ENCODE measurements at places on chromosomes 6 and 20.

DNA sequence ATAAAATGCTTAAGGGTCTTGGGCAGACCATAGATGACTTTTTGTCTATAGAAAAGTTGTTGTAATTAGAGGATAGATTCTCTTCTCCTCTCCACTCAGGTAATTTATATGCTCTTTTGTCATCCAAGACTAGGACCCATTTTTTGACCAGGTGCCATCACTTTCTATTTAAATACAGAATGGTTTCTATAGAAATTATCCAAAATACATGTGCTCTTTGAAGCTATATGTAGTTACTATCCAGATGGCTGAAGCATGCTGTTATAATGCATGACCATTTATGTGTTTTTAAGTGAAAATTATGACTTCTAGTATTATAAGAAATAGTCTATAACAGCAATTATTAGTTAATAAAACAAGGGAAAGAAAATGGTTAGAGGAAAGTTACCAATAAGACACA lies 3.0 kb upstream of the MLIP start:
- DNase-seq = no peak

DNA sequence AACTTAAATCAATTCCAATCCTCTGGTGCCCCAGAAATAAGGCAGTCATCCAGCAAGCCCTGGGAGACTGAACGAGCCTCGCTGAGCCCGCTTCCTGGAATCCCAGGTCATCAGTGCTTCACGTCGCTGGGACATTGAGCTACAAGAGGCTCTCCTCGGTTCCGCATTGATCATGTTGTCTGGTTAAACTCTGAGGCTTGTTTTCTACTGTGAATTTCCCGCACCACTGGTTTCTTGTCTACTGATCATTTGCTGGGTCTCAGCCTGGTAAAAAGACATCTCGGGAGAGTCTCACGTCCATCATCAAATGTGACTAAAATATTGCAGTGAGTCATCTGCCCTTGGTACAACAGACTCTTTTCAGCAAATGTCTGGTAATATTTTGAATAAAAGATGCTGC lies 569.2 kb downstream of the QKI start:
- no peak for DNase-seq

DNA sequence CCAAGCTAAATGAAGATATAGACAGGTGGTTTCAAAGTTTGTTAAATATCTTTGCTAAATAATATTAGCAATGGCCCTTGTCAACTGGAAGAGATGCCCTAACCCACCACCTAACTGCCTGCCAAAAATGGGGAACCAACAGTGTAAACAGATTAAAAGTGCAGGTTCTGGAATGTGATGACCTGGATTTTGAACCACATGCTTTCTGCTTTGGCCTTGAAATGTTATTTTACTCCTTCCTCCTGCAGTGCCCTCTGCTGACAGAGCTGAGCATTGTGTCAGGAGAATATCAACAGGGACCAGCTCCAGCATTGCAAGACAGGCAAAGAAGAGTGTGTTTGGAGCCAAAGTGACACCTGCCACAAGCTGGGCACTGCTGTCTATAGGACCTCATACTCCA lies 226.6 kb downstream of the MYLK4 start:
- DNase-seq = no peak

DNA sequence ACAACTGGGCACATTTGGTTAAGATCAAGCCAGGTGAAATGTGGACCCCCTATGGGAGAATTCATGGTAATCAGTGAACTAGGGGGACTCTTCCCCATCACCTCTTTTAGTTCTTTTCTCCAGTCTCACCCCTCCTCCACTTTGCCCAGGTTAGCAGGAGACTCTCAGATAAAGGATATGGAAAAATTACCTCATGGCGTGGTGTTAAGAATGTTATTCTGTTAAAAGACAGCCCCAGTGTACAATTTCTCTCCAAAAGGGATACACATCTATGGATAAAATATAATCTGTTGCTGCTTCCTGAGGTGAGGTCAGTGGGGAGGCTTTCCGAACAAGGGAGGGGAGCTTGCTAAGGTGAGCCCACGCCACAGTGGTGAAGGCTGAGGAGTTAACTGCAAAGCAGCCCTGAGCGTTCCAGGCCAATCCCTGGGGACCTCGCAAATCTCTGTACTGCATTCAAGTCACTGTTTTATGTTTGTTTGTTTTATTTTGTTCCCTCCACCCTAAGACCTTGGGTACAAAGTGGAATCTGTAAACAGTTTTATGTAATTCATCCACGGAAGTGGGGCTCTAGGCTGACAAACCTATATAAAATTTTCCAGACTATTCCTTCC lies 52.0 kb downstream of the ADGRF1 start:
- DNase-seq = no peak

DNA sequence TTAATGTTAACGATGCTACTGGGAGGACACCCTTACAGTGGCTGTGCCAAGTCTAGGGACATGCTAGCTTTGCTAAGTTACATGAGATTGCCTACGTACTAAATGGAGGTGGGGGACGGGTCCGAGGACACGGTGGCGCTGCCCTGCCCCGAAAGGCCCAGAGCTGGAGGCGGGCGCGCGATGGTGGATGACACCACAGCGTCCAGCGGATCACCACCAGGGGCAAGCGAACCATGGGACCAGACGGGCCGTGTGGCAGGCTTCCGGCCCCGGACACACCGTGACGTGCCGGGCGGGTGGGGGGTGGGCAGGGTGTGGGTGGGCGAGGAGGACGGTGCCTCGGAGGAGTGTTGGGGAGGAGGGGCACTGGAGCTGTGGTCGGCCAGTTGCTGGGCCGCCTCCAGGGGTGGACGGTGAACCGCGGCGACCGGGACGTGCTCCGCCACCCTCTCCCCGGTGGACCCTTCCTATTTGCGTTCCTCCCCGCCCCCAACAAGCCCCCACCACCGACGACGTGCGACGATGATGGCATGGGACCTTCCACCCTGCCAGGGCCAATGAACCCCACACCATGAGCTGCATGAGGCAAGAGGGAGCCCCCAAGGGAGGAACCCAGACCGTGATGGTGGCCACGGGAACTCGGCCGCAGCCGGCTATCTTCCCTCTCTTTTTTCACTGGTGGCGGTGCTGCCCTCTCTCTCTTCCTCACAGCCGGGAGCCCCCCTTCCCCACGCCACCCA lies 773.3 kb upstream of the DEFB115 start:
- no peak for DNase-seq

- DNase-seq = no peak
Observed at GRCh38 chr6:54248994-54249393, 59.2 kb upstream of the TINAG start.

DNA sequence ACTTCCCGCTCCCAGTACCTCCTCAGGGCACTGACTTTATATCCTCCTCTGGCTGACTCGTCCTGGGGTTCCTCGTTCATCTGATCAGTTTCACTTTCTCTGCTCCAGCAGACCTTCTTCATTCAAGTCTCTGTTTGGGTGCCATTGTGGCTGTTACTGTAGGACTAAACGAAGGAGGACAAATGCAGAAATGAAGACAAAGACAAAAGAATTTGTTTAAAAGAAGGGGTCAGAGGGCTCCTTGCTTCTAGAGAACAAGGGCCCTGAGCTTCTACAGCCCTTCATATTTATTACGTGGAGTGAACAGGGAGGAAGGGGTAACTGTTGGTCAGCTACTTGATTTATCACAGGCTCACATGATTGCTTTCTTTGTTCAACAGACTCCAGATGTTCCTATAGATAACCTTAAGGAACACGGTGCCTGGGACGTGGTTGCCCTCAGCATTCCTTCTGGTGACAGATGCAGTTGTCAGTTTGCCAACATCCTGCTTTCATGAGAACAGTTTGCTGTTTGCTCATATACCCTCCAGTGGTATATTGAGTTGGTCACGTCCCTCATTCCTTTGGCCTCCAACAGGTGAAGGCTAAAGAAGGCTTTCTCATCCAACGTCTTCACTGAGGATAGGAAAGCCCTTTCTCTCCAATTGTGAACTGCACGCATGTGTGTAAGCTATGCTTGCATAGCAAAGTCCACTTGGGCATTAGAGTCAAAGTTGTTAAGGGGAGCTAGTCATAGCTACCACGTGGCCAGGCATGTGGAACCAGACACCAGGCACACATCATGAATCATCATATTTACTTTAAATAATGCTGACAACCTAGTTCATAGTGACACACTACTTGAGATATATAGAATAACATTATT lies 69.1 kb upstream of the BTN3A2 start:
- DNase-seq = no peak
